Activated CD4-positive, alpha-beta T cell treated with anti-CD3 and anti-CD28 coated beads, Interleukin-2, amount 10 ng/mL, durations not matched to agents 24 days and 14 days (primary cell): ENCODE measurements at places on chromosomes 7 and 10. TPM values are rescaled to one million over a fixed set of nuclear protein-coding genes. Genes with fewer than 3 reads are reported as not detected.

The ANXA8 gene
- 0.17 TPM in 1 of 2 replicates, not detected in the other for total RNA-seq

The OR6B1 gene
- total RNA-seq, result not detected in 2 replicates

The ADARB2 gene
- total RNA-seq, result not detected in 2 replicates

The PTN gene
- total RNA-seq, result not detected in 2 replicates

The EPDR1 gene
- 0.36 and 0.54 TPM in 2 replicates for total RNA-seq

The AMZ1 gene
- total RNA-seq, result not detected in 2 replicates

The EPHB6 gene
- 5.9 and 7.3 TPM in 2 replicates for total RNA-seq

The INA gene
- total RNA-seq, result 0.92 and 1.4 TPM in 2 replicates

The EFCAB10 gene
- total RNA-seq, result not detected in 2 replicates

The CFAP46 gene
- total RNA-seq, result not detected in 2 replicates

The BMPER gene
- total RNA-seq, result not detected in 2 replicates

The FAM241B gene
- 9.4 and 11.8 TPM in 2 replicates for total RNA-seq

The SLC26A5 gene
- not detected in 2 replicates for total RNA-seq

The NKX2-3 gene
- not detected in 2 replicates for total RNA-seq
